CD4-positive, alpha-beta T cell treated with Interferon gamma for 1 hour (primary cell): ENCODE measurements at places on chromosomes 12 and 14.

GRCh38 chr12:48350249-48351021 lies at the start of gene ZNF641:
TSS of gene ZNF641 (minus strand) at chr12:48350919. CDS start at chr12:48348090, 2,829 bp downstream.
- DNase-seq, result peak; percentile 85

DNA sequence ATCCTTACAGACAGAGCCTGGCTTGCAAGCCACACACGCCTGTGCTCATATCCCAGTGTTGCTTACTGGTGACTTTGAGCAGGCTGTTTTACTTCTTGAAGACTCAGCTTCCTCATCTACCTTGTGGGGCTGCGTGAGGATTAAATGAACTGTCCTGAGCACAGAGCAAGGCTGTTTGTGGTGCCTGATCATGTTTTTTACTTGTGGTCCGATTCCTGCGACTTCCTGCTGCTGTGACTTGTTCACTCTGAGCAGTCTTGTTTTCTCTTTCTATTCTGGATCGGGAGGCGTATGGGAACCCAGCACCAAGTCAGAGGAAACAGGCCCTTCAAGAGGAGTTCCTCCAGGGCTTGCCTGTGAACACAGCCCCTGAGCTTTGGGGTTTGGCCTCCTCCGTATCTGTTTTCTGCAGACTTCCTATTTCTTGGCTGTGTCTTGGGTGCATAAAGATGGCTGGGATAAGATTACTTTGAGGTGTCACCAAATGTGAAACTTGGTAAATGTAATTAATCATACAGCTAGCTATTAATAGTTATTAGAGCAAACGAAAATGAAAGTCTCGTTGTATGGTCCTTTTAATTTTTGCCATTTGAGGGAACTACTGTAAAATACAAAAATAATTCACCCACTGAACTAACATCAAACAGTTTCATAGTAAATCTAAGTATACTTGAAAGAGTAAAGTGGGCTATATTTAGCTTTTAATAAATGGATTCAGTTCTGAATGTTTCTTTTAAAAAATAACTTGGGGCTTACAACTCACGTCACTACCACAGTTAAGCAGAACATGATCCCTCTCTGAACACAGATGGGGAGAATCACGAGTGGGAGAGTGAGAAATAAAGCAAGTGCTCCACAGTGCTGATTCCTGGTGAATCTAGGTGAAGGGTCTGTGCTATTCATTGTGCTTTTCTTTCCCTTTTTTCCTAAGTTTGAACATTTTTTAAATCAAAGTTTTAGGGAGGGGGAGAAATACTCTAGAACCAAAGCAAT lies 251.5 kb downstream of the FOXN3 start:
- no peak for DNase-seq

DNA sequence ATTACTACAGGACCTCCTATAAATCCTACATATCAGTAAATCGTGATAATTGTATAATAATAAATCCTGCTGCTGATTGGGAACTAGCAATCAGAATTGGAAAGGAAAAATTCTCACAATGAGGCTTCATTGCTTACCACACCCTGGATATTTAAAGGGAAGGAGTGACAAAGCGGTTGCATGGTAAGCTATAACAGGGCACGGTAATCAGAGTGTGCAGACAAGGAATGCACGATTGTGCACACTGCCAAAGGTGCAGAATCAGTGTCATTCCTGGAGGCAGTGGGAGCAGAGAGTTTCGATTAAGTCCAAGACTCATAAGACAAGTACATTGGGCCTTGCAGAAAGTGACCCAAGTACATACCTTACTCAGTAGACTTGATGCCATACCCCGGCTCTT lies 277.5 kb upstream of the NPAS3 start:
- DNase-seq, result no peak

DNA sequence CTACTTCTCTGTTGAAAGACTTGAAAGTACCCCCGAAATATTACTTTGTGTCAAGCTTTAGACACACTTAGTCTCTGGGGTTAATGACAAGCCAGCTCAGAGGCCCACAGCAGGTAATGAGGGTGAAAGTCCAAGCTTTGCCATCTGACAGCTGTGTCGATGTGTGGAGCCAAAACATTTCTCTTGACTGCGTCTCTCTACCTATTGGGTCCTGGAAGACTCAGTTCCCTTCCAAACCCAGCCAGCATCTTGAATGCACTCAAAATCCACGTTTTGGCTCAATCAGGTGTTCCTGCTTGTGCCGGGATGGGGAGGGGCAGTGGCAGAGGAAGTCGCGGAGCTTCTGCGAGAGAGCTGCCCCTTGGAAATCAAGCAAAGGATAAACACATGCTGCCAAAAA lies 3.2 kb downstream of the PLXNC1 start:
- DNase-seq, result no peak
